Right ventricle myocardium inferior (tissue), 1 donor: ENCODE measurements at places on chromosomes 2 and 18. TPM values are rescaled to one million over a fixed set of nuclear protein-coding genes. Genes with fewer than 3 reads are reported as not detected.

- DNase-seq, result no peak
These were observed 5.6 kb downstream of the CPSF3 start for GRCh38 chr2:9428965-9429577.

- no peak for DNase-seq
These were observed 70.8 kb upstream of the SLC1A4 start for GRCh38 chr2:64918220-64918886.

The HIBCH gene
- 21.2 TPM for total RNA-seq

The RASGRP3 gene
- 55.7 TPM for total RNA-seq

GRCh38 chr2:80863147-80863714 is 558.7 kb upstream of the LRRTM1 start:
- no peak for DNase-seq

GRCh38 chr2:227846831-227847230 is 24.6 kb upstream of the DAW1 start:
- DNase-seq, result no peak

DNA sequence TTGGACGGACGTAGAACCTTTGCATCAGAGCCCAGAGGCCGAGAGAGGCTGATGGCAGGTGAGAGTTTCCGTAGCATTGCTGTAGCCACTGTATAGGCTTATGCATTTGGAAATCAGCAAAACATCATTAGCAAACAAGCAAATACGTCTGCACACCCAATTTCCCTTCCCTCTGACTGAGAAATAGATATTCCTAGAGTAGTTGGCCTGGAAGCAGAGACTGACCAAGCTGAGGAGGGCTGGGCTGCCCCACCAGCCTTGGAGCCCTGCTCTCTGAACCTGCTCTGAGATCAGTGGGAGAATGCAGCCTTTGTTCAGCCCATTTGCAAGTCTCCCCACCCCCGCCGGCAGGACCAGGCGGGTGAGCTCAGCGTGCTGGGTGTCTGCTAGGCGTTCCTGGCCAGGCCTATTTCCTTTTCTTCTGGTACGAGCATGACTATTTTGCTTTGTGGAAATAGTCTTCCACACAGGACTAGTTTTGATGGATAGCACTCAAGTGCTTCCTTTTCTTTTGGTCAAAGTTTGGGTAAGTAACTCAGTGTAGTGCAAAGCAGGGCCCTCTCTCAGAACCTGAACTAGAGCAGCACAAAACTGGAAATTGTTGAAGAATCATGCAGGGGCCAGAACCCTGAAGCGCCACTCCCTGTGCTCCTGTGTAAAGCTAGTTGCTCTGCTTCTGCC is 21.9 kb upstream of the RNF149 start:
- peak; percentile 79 for DNase-seq

DNA sequence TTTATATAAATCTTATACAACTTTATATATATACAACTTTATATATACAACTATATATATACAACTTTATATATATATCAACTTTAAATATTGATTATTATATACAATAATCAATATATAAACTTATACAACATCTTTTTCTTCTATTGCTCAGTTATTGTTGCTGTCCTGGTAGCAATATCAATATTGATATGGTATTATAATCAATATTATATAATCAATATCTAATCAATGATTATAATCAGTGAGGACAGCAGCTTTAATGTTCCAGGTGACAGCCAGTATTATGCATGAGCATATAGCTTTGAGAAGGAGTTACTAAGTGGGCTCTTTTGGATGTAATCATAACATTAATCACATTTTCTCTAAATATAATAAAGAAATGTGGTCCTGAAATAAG is 242.3 kb upstream of the SOX11 start:
- DNase-seq, result no peak
